ENCODE measurements at places on chromosomes 3 and 15. TPM values are rescaled to one million over a fixed set of nuclear protein-coding genes. Genes with fewer than 3 reads are reported as not detected.

Gene TRIM42
- not detected for total RNA-seq

Gene GOLGA8M
- total RNA-seq, result not detected

Gene PRRT3
- 1.2 TPM for total RNA-seq

Gene GLCE
- 36.6 TPM for total RNA-seq

Gene SKOR1
- not detected for total RNA-seq

Gene CCDC50
- 85.1 TPM for total RNA-seq

Gene KLF15
- 0.59 TPM for total RNA-seq

Gene CFAP100
- not detected for total RNA-seq

Gene TTBK2
- total RNA-seq, result 14.6 TPM

Gene GPR15
- 0.20 TPM for total RNA-seq

Gene THRB
- total RNA-seq, result 0.98 TPM

Gene XIRP1
- total RNA-seq, result 0.12 TPM

Gene HIGD2B
- not detected for total RNA-seq

Gene ONECUT1
- total RNA-seq, result not detected

Gene SPESP1
- total RNA-seq, result 46.7 TPM

Gene BOC
- total RNA-seq, result 17.3 TPM

Gene STRA6
- total RNA-seq, result 114 TPM

Gene CHRNA3
- total RNA-seq, result not detected

Gene SAMMSON
- total RNA-seq, result 0.48 TPM

Gene GPR87
- total RNA-seq, result not detected

Gene XPC
- total RNA-seq, result 19.6 TPM

Gene ZIC1
- 12.2 TPM for total RNA-seq

Gene DUSP7
- 16.9 TPM for total RNA-seq

Gene CEP152
- total RNA-seq, result 26.8 TPM

Gene A4GNT
- total RNA-seq, result not detected

Gene ACKR4
- 0.98 TPM for total RNA-seq

Gene NEO1
- total RNA-seq, result 4.1 TPM

Gene DOCK3
- 0.12 TPM for total RNA-seq

Gene CPNE4
- total RNA-seq, result not detected

Gene B3GNT5
- 4.8 TPM for total RNA-seq

Gene KNG1
- not detected for total RNA-seq

Gene SEMA3F
- total RNA-seq, result 1.9 TPM

Gene SPINT1
- total RNA-seq, result not detected

Gene NANOGP8
- total RNA-seq, result not detected

Gene SCAANT1
- total RNA-seq, result not detected

Gene SLC24A5
- total RNA-seq, result 0.29 TPM

Gene CHST13
- total RNA-seq, result not detected

Gene ZNF80
- not detected for total RNA-seq

Gene CATSPER2
- 0.60 TPM for total RNA-seq

Gene BLM
- 12.9 TPM for total RNA-seq
